NB4 (cell line): ENCODE measurements at places on chromosomes 1 and 21.

GRCh38 chr1:210688512-210689234, 360.0 kb downstream of the HHAT start:
- no peak for DNase-seq

DNA sequence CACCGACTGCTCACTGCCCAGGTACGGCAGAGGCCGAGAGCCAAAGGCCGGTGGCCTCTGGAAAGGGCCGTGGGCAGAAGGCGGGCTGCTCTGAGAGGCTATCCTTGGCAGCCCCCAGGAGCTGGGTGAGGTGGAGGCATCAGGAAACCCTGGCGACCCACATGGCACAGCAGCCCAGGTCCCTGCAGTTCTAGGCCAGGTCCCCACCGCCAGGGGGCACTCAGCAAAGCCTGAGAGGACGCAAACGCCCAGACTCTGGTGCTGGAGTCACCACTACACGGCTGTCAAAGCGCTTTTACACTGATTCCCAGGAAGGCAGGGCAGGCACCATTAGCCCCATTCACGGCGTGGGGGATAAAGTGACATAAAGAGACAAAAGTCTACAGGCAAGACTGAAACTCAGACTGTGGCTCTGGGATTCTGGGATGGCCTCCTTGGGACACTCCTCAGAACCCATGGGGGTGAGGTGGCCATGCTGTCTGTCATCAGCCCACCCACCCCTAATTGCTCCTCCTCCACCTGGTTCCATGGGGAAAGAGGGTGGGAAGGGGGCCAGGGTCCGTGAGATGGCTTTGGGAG, 4.9 kb downstream of the PLEKHG5 start:
- peak; percentile 85 for DNase-seq

GRCh38 chr21:35159881-35160280, 110.8 kb upstream of the RUNX1 start:
- DNase-seq = no peak

- no peak for DNase-seq
Observed at GRCh38 chr1:205921570-205921909, 21.7 kb downstream of the SLC26A9 start.

- DNase-seq = no peak
Observed at GRCh38 chr1:208339911-208340310, 95.7 kb upstream of the PLXNA2 start.

- DNase-seq = no peak
Observed at GRCh38 chr21:16570171-16570570, 840.4 kb downstream of the USP25 start.

- DNase-seq = no peak
Observed at GRCh38 chr1:157301477-157302198, 163.4 kb upstream of the ETV3 start.

DNA sequence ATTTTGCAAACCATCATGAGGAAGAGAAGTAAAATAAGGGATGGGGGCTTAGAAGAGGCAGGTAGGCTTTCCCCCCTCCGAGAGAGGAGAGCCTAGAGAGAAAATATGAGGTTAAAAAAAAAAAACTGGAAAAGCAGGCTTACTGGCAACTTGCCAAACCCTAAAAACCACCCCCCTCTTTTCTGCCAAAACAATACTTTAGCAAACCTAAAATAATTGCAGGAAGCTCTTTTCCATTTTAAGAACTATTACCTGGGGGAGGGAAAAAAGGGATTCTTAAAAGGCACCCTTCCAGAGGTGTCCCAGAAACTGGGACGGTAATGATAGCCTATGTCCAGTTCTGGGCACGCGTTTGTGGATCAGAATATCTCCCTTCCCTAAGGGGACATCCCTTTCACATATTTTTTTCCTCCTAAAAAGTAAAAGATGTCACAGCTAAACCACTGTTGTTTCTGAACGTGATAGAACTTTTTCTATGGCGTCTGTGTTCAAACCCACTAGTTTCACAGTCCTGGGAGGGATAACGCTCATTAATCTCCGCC, 1.1 kb upstream of the NFIA start:
- no peak for DNase-seq
